Lung (tissue), 17 donors: ENCODE measurements at places on chromosomes 2 and 18. TPM values are rescaled to one million over a fixed set of nuclear protein-coding genes. Genes with fewer than 3 reads are reported as not detected.

GRCh38 chr2:68031542-68032160 lies 31.2 kb downstream of the C1D start:
- no peak for DNase-seq

- DNase-seq: no peak
These were observed 80.0 kb upstream of the TMEM200C start for GRCh38 chr18:5975111-5976002.

GRCh38 chr2:20213651-20214565 lies 11.0 kb downstream of the SDC1 start:
- no peak for DNase-seq

- no peak for DNase-seq
These were observed 43.3 kb upstream of the LGALSL start for GRCh38 chr2:64410671-64411070.

- DNase-seq: no peak
These were observed 251.9 kb downstream of the EIPR1 start for GRCh38 chr2:3125761-3126130.

- no peak for DNase-seq
These were observed 528 bp upstream of the ATG16L1 start for GRCh38 chr2:233250985-233251305.

DNA sequence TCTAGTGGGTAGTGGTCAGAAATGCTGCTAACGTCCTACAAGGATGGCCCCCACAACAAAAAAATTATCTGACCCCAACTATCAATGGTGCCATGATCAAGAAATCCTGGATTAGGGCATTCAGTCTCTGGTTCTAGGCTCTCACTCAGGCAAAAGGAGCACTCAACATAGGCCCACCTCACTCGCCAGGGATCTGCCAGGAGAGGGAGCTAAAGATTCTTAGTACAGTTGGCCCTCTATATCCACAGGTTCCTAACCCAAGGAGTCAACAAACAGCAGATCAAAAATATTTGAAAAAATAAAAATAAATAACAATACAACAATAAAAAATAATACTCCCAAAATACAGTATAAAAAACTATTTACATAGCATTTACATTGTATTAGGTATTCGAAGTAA lies 10.0 kb downstream of the SLC4A5 start:
- no peak for DNase-seq

- DNase-seq: peak; percentile 40
These were observed 81.9 kb upstream of the TXNDC2 start for GRCh38 chr18:9803698-9804516.

- DNase-seq: no peak
These were observed 105.8 kb upstream of the UGP2 start for GRCh38 chr2:63735931-63736330.

DNA sequence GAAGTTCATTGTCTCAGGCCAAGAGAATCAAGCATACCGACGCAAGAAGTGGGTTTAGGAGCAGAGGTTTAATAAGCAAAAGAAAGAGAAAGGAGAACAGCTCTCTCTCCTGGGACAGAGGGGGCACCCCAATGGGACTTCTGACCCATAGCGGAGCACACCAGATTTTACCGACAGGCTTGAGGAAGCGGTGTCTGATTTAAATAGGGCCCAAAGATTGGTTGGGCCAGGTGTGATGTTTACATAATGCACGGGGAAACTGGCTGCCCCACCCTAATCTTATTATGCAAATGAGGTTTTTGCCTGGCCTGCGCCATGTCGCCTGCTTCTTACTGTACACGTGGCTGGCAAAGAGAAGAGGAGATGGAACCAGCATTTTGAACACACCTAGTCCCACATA lies 106.2 kb downstream of the MREG start:
- no peak for DNase-seq

DNA sequence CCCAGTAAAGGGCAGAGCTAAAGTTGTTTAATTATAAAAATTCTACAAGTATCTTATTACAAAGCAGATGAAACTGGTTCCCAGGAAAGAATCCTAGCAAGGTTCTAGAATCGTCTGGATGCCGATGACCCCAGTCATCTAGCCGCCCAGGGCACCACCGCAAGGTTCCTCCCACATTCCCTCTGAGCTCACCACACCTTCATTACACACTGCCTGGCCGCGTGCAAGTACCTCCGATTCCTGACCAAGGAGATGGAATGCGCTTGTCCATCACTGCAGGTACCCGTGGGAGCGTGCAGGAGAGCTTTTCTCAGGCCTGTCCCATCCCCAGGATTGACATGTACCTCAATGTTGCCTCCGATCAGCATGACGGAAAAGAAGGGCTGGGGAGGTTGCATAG lies 158.5 kb downstream of the LAMA1 start:
- DNase-seq: no peak

DNA sequence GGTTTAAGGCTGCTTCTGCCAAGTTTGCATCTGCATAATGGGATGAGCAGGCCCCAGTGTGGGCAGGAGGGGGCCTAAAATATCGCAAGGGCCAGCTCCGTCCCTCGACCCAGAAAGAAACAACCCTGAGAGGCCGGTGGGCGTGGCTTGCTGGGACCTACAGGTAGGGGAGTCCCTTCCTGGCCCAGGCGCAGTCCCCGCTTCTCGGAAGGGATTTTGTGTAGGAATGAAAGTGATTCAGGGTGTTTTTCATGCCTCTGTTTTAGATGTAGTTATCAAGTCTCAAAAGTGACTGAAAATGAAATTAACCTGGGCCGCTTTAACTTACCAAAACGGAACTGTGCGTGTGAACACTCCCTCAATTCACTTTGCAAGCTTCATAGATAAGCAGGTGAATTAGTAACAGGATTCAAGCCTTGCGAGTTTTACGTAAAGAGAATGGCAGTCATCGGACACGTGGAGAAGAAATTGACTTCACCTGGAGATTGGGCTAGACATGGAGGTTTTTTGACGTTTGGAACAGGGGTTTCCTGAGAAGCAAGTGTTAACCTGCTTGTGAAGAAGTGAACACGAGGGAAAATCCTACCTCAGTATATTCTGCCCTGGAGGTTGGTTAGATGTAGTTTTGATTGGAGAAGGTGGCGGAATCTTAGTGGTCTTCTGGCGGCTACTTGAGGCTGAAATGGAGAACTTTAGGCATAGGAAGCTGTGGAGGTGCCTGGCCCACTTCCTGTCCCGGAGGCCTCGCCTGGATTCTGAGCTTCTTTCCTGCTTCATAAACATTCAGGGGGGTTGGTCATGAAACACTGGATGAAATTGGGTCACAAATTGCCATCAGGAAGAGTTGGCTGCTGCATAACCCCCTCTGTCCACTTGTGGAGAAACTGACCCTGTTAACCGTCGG lies 1.7 kb downstream of the NCK2 start:
- DNase-seq: peak; percentile 57

DNA sequence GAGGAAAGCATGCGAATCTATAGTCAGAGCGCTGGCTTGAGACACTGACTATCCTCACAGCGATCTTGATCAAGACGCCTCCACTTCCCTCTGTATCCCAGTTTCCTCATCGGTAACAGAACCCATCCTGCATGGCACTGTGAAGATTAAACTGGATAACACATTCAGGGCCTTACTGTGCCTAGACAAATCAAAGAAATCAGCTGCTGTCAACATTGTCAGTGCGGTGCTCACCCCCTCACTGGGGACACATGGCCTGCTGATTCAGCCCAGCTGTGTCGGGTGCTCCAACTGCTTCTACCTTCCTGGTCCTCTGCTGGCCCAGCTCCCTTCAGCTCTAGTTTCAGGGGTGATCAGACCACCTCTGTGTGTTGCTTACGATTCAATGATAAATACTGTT lies 268.6 kb upstream of the AGAP1 start:
- no peak for DNase-seq

GRCh38 chr2:238866656-238867277 lies 18.9 kb downstream of the TWIST2 start:
- no peak for DNase-seq

- DNase-seq: no peak
These were observed 39.1 kb upstream of the NABP1 start for GRCh38 chr2:191638802-191639172.

GRCh38 chr2:73297586-73297985 lies 4.2 kb upstream of the EGR4 start:
- no peak for DNase-seq

DNA sequence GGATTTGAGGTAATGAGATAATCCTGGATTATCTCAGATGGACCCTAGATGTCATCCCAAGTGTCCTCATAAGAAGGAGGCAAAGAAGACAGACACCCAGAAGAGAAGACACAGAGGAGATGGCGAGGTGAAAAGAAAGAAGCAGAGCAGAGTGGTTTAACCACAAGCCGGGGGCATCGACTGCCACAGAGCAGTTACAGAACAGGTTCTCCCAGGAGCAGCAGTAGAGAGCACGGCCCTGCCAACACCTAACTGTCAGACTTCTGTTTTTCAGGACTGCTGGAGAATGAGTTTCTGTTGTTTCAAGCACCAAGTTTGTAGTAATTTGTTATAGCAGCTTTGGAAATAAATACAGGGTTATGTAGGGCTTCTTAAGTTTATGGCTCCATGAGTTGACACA lies 437.0 kb downstream of the THSD7B start:
- DNase-seq: no peak

GRCh38 chr18:9885170-9886004 lies at the start of gene TXNDC2:
TSS of gene TXNDC2 (plus strand) at chr18:9885973. CDS start at chr18:9886681, 708 bp downstream.
- DNase-seq: no peak

DNA sequence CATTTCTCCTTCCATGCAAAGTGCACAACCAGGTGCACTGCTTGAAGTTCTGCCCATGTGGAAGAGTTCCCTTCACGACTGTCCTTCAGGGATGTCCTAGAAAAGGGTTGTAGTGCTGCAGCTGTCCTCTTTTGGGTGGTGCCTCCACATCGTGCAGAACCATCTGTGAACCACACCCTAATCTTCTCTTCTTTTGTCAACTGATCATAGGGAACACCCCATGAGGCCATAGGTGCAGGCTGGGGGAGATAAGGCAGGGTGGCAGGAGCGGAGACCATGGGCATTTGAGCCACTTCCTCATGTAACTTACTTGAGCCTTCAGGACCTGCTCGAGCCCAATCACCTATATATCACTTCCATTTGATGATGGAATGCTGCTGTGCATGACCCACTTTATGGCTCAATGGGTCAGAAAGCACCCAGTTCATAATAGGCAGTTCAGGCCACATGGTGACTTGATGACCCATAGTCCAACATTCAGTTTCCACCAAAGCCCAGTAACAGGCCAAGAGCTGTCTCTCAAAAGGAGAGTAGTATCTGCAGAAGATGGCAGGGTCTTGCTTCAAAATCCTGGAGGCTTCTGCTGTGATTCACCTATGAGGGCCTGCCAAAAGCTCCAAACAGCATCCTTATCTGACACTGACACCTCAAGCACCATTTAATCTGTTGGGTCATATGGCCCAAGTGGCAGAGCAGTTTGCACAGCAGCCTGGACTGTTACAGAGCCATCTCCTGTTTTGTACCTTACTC lies 84.7 kb upstream of the CYRIA start:
- no peak for DNase-seq

DNA sequence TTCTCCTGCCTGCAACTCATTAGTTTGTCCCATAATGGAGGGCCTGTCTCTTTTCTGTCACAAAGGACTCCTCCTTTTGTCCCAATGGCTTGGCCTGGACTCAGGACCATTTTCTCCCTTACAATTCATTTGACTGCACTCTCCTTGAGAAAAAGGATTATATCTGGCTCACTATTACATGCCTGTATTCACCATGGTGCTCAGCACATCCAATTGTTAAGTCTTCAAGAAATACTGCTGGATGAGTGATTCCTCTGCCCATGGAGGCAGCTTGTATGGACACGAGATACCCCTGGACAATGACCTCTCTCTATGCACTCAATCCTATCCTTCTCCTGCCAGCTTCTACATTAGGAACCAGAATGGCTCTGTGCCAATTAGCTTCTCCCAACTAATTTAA lies 47.0 kb downstream of the CHST9 start:
- no peak for DNase-seq

- DNase-seq: no peak
These were observed 98.0 kb downstream of the MYO5B start for GRCh38 chr18:50096766-50097435.

- DNase-seq: peak; percentile 99
These were observed 16.2 kb upstream of the MAPRE2 start for GRCh38 chr18:35024965-35025364.

DNA sequence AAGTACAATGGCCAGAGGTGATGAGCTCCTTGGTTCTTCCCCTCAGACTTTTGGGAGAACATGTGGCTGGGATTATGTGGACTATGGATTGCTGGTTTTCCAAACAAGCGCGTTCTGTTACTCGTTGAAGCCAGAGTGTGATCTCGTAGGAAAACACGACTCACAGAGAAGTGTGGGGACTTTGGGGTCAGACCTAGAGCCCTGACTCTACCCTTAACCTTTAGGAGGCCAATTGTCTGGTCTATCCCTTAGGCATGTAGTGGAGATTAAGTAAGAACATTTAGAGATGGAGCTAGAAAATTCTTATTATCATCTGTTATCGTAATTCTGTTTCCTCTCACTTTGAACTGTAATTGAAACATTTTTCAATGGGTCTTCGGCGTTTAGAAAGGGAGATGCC lies 35.8 kb downstream of the BCL2L11 start:
- no peak for DNase-seq

DNA sequence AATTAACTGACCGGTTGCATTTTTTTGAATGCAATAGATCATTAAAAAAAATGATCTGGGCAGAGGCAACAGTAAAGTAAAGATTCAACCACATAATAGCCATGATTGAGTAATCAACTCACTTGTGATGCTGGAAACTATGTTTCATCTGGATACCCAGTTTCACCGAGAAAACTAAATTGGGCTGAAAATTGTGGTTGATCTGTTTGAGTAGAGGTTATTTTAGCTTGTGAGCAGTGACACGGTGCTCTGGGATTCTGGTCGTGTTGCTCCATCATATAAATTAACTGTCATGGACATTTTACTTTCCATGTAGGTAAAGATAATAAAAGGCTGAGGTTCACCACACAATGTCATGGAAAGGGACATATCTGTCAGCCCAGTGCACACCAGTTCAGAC lies 58.7 kb downstream of the CD226 start:
- DNase-seq: no peak

DNA sequence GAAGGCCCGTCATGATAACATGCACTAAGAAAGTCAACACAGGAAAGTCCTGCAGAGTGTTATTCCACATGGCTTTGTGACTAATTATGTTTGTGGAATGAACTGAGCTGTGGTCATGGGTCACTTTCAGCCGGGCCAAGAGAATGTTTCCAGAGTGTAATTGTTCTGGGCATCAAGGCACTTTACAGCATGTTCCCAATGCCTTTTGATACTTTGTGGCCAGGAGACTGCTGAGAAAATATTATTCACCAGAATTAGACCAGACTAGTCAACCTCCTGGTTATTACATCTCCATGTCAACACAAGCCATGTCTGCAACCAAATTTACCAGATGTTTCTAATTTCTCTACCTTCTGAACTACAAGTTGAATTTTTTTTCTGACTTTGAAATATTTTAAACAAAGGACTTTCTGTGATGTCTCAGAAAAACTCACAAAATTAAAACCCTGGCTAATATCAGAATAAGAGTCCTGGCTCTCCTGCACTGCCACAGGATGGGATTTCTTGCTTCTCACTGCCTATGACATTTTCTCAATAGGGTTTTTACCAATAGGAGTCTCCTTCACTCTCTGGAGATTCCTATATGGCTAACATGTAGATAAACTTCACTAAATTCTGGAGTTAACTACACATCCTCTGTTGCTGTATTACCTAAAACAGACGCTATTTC lies 90.6 kb upstream of the WDR75 start:
- peak; percentile 46 for DNase-seq

- DNase-seq: no peak
These were observed 65.2 kb upstream of the MGAT4A start for GRCh38 chr2:98795891-98796676.

- no peak for DNase-seq
These were observed 170.4 kb downstream of the C1D start for GRCh38 chr2:67892339-67892846.

Gene SLC5A7
- 2.1 TPM for total RNA-seq

Gene SH2D6
- 0.37 TPM for total RNA-seq

Gene IL18R1
- total RNA-seq: 35.5 TPM

Gene RNF138
- 23.6 TPM for total RNA-seq

Gene POLR1B
- 20.9 TPM for total RNA-seq

Gene CFAP210
- 7.2 TPM for total RNA-seq
